Stimulated activated CD8-positive, alpha-beta memory T cell treated with anti-CD3 and anti-CD28 coated beads, Interleukin-7, amount 100 ng/mL, for 1 hour (primary cell): ENCODE measurements at places on chromosomes 13 and 19.

GRCh38 chr19:41861846-41862245 lies 1.8 kb downstream of the RPS19 start:
- no peak for DNase-seq

GRCh38 chr13:80727321-80727975 lies 386.5 kb upstream of the SPRY2 start:
- no peak for DNase-seq

- no peak for DNase-seq
Measured at GRCh38 chr13:19634256-19634740, 839 bp downstream of the MPHOSPH8 start.

DNA sequence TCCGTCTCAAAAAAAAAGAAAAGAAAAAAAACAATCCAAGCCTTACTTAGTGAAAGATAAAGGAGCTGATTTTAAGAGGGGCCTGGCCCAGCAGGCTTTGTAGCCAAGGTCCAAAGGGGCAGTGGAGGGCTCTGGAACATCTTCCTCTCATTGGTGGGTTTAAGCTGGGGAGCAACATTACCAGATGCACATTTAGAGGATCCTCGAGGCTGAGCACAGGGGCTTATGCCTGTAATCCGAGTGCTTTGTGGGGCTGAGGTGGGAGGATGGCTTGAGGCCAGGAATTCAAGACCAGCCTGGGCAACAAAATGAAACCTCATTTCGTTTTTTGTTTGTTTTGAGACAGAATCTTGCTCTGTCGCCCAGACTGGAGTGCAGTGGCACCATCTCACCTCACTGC lies 8.0 kb upstream of the TMEM160 start:
- DNase-seq: no peak

- no peak for DNase-seq
Measured at GRCh38 chr13:32253911-32254399, 61.2 kb downstream of the ZAR1L start.

DNA sequence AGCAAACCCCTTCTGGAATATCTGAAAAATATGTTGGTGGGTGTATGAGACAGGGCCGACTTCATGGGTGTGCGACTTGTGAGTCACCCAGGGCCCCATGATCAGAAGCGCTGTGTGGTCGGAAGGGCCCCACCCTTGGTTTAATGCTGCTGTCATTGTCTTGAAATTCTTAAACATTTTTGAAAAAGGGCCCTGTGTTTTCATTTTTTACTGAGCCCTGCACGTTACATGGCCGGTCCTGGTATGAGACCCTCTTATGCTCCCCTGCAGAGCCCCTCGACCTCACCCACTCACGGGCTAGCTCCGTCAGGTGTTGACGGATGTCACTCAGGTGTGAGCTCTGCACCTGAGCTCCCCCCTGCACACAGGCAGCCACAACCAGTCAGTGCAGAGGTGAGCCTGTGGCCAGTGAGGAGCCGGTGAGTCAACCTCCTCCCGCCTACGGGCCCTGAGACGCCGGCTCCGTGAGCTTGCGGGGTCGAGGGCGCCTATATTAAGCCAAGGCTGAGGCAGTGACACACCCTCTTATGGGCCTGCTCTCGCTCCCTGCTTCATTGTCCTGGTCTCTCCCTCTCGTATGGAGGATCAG lies 27.7 kb downstream of the GADD45B start:
- peak; percentile 45 for DNase-seq

GRCh38 chr13:95557013-95557412 lies 4.5 kb downstream of the CLDN10 start:
- DNase-seq: no peak

- DNase-seq: no peak
Measured at GRCh38 chr19:52542984-52543664, 15.7 kb downstream of the ZNF808 start.
